ENCODE measurements at places on chromosomes 2 and 18. TPM values are rescaled to one million over a fixed set of nuclear protein-coding genes. Genes with fewer than 3 reads are reported as not detected.

- no peak for DNase-seq
Observed at GRCh38 chr2:175152242-175152641, 15.8 kb downstream of the ATF2 start.

GRCh38 chr2:188720811-188721605 is 253.2 kb upstream of the COL3A1 start:
- peak; percentile 15 for DNase-seq

GRCh38 chr2:236755278-236755840 is 185.7 kb downstream of the ACKR3 start:
- DNase-seq, result no peak

CSRNP3 gene
- 2.0 TPM for total RNA-seq

GRCh38 chr2:98505971-98506664 is 61.5 kb downstream of the INPP4A start:
- DNase-seq, result no peak

GRCh38 chr2:217291259-217291658 is 431.4 kb upstream of the TNP1 start:
- DNase-seq, result no peak

Measured in mucosa of descending colon (tissue), 3 donors.